Activated naive CD4-positive, alpha-beta T cell (primary cell): ENCODE measurements at places on chromosomes 1 and 21.

DNA sequence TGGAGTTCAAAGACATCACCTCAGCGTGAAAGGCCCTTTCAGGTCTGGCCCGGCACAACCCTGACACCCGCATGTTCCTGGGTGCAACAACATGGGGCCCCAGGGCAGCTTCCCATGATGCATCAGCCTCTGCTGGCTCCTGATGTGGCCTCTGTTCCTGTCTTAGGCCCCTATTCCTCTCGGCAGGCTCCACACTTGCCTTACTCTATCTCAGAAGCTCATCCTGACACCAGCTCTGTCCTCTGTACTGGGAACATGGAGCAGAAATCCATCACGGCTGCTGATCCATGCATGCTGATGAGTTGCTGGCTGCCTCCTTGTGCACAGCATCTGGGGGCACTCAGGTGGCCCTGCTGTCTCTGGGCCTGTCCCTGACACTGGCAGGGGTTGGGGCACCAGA lies 74.6 kb downstream of the ADARB1 start:
- DNase-seq: no peak

DNA sequence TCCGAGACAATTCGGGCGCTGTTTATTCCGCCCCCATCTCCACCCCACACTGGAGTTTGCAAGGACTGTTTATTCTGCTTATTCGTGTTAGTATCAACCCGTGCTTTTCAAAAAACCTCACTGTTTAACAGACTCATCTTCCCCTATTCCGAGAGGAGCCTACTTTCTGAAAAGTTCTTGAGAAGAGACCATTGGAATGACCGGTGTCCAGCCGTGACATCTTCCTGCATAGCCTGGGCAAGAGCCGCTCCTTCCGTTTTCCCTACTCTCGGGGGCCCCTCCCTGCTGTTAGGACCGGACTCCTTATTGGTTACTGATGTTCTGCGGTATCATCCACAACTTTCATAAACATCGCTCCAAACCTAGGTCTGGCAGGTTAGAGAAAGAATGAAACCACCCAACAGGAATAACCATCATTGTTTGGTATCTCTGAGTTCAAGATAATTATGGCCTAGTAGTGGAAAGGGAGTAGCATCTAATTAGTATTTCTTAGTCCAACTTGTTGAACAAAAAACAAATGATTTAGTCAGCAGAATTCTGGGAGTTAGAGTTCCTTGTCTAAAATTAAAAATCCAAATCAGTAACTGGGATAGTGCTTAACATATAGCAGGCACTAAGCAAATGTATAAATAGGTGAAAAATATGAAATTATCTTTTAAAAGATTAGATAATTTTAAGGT lies 837 bp downstream of the STXBP3 start:
- DNase-seq: no peak

DNA sequence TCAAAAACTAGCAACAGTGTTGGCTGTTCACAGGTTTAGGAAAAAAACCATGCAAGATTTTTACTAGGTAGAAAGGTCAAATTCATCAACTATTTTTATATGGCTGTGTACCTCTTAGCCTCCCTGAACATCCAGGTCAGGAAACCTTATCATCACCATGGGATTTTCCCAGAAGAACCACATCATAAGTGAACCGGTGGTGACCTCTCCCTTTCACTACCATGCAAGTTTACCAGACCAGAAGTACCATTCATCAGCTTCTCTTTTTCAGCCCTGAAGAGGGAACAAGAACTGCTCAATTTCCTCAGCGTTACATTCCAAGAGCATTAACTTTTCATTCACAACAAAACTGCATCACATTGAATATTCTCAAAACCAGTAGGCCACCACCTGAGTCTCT lies 5.9 kb downstream of the SSBP3 start:
- no peak for DNase-seq

GRCh38 chr1:231040019-231040799 lies at the start of gene FAM89A:
TSS of gene FAM89A (minus strand) at chr1:231040254. CDS start at chr1:231040211, 43 bp downstream.
- DNase-seq: peak; percentile 69

DNA sequence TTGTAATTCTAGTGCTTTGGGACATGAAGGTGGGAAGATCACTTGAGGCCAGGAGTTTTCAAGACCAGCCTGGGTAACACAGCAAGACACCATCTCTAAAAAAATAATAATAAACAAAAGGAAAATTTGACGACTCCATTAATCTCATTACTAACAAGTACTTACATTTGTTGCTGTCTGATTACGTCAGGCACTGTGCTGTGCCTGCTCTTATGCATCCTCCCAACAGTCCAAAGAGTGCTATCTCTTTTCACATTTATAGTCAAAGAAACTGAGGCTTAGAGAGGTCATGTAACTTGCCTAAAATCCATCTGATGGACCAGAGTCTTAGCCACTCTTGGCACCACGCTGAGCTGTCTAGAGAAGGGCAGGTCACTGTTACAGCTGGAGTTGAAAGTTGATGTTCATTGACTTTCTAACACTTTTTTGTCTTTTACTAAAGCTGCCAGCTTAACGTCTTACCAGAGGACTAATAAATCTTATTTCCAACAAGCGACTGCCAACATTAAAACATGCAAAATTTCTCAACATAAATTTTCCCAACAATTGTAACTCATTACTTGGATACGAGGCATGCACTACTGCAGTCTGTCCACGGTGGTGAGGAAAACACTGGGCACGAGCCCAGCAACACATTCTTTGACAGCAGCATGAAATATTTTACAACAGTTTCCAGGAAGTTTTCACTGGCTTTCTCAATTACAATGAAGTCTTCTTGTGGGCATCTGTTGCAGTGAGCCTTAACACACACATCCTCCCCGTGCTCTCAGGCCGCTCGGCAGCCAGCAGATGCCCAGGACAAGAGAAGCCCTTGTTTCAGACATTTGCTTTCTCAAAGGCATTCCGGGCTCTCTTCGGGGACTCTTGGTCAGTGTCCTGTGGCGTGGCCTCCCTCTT lies 262.9 kb upstream of the PROX1 start:
- no peak for DNase-seq
